Activated naive CD8-positive, alpha-beta T cell treated with anti-CD3 and anti-CD28 coated beads, Interleukin-2, amount 10 ng/mL, durations not matched to agents 7 days and 5 days (primary cell): ENCODE measurements at places on chromosomes 3 and 15. TPM values are rescaled to one million over a fixed set of nuclear protein-coding genes. Genes with fewer than 3 reads are reported as not detected.

EPHB3 gene
- 0.25 TPM for total RNA-seq

GRCh38 chr3:161415506-161416231 lies 44.4 kb upstream of the SPTSSB start:
- no peak for DNase-seq

GRCh38 chr3:45026038-45026437 lies at the start of gene CLEC3B:
TSS of gene CLEC3B (plus strand) at chr3:45026303. CDS start at chr3:45026363, 60 bp downstream.
- no peak for DNase-seq

- no peak for DNase-seq
These were observed 44.6 kb downstream of the SH3BP5 start for GRCh38 chr3:15287565-15288330.

GRCh38 chr3:184354121-184354728 lies 7.2 kb downstream of the CLCN2 start:
- peak; percentile 68 for DNase-seq

DNA sequence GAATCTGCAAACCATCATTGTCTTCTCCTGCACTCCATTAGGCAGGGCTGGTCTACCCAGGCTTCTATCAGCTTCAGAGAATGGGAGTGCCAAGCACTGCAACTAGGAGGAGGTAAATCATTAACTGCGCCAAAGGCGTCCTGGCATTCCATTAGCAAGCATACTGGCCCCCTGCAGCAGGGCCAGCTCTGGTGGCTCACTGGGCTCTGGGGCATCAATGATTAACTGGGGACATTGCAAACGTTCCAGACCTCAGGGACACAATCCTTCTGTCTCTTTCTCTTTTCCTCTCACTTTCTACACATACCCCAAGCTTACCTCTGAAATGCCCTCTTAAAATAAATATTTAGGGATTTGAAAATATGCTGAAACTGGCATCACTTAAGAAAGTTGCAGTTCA lies 129.0 kb downstream of the MYLK start:
- DNase-seq, result no peak

GRCh38 chr3:109430911-109431563 lies 93.7 kb upstream of the DPPA4 start:
- DNase-seq, result no peak

DNA sequence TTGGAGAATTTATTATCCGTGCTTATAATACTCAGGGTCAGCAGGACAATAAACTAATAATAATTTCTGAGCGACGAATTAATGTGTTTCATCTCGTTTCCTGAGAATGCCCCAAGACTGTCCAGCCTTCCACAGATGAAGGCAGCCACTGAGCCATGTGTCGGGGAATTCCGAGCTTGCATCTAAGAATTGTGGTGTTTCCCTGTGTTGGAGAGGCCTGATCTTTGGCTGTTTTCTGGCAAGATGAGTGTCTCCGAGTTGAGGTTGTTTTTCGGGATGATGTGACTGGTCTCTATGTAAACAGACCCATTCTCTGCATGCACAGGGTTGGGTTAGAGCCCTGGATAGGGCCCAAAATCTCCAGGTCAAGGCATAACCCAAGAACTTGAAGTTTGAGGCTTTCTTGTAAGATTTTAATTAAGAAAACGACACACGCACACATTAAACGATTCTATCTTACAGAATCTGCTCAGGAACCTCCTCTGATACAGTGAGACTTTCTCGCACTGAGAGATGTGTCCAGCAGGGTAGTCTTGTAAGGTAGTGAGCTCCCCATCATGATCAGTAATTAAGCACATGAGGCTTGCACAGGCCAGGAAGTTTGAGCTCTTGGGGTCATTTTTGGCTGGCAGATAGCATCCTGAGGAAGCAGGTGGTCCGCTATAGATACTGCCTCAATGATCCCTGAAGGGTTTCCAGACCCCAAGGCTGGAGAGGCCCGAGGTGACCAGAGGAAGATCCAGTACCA lies 14.4 kb downstream of the FGD5 start:
- no peak for DNase-seq

GRCh38 chr3:109396806-109397205 lies 59.5 kb upstream of the DPPA4 start:
- no peak for DNase-seq

- DNase-seq, result no peak
These were observed 54.4 kb upstream of the HERC1 start for GRCh38 chr15:63888146-63888545.

- DNase-seq, result no peak
These were observed 6.3 kb downstream of the SPSB4 start for GRCh38 chr3:141057436-141057835.
